ENCODE measurements at places on chromosomes 5 and 9. TPM values are rescaled to one million over a fixed set of nuclear protein-coding genes. Genes with fewer than 3 reads are reported as not detected.

The SPINK1 gene
- 5,440 TPM for polyA plus RNA-seq

- no peaks in the 10 kb centered on the region for H3K36me3 ChIP-seq
- H3K4me3 ChIP-seq, result no peak overlapping the region
- DNase-seq, result no peak
- H3K27ac ChIP-seq, result no peak overlapping the region
- no peaks in the 10 kb centered on the region for H3K4me1 ChIP-seq
- H3K27me3 ChIP-seq, result no peaks in the 10 kb centered on the region
Observed at GRCh38 chr9:93286252-93287188, 102.6 kb downstream of the WNK2 start.

DNA sequence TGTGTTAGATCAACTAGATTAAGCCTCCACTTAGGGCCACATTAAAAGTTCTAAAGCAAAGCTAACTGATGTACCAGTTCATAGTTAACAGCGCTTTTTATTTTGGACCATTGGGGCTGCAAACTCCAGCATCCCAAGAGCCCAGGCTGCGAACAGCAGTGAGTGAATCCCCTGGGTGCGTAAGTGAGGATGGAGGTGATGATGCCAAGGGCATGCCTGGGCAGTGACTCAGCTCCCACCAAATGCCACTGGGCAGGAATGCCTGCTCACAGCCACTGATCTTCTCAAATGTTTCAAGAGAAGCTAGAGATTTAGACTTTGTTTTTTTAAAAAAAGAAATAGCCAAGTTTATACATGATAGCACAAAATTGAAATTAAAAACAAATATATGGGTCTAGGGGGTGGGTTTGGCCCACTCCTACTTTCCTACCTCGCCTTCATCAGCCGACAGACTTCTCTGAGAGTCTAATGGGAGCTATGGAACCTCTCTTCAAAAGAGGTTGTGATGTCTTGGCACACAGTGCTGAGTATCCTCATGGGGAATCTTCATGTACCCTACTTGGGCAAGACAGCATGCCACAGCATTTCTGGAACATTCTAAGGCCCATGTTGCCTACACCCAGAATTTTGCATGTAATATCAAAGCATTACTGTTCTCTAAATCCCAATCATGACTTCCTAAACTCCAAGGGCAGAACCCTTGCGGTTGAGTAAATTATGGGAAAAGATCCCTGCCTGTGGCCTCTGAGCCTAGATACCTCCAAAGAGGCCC is 398.1 kb downstream of the EBF1 start:
- H3K4me3 ChIP-seq, result no peak overlapping the region
- H3K27ac ChIP-seq, result no peak overlapping the region
- no peak for DNase-seq
- no peaks in the 10 kb centered on the region for H3K27me3 ChIP-seq

The PCSK5 gene
- 0.61 TPM for polyA plus RNA-seq

- DNase-seq, result no peak
- no peaks in the 10 kb centered on the region for H3K36me3 ChIP-seq
- peak overlapping the region; percentile 87 for H3K27ac ChIP-seq
- H3K27me3 ChIP-seq, result no peaks in the 10 kb centered on the region
- peaks cover 66% of the 10 kb centered on the region for H3K4me1 ChIP-seq
- peak overlapping the region; percentile 78 for H3K4me3 ChIP-seq
Observed at GRCh38 chr5:151221574-151221973, 2.3 kb downstream of the CCDC69 start.

DNA sequence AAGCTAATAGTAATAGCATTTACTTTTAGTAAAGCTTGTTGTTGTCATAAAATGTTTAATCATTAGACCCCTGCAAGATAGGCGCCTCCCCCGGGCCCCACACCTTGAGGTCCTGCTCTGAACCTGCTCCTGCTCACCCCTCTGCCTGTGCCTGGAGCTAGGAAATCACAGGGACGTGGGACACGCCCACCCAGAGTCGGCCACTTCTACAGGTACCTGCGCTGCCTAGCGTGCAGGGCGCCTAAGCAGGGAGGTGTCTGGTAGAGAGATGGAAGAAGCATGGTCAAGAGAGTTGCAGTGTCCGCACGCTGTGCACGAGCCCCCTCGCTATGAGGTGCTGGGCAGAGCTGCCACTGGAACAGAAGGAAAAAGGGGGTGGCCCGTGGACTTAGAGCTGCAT is 52.6 kb downstream of the HINT1 start:
- no peak for DNase-seq
- H3K36me3 ChIP-seq, result no peaks in the 10 kb centered on the region
- no peak overlapping the region for H3K27ac ChIP-seq
- H3K4me1 ChIP-seq, result no peaks in the 10 kb centered on the region
- H3K4me3 ChIP-seq, result no peak overlapping the region
- H3K27me3 ChIP-seq, result no peaks in the 10 kb centered on the region

The FAM153A gene
- 11.2 TPM for polyA plus RNA-seq

- no peaks in the 10 kb centered on the region for H3K4me1 ChIP-seq
- no peak overlapping the region for H3K27ac ChIP-seq
- H3K4me3 ChIP-seq, result no peak overlapping the region
- no peaks in the 10 kb centered on the region for H3K36me3 ChIP-seq
- DNase-seq, result no peak
Observed at GRCh38 chr9:32350682-32351081, 33.8 kb upstream of the ACO1 start.

The WNT8A gene
- polyA plus RNA-seq, result not detected

- peaks cover 11% of the 10 kb centered on the region for H3K4me1 ChIP-seq
- no peak for DNase-seq
- H3K4me3 ChIP-seq, result no peak overlapping the region
- H3K27ac ChIP-seq, result no peak overlapping the region
- peaks cover 54% of the 10 kb centered on the region for H3K27me3 ChIP-seq
- H3K36me3 ChIP-seq, result no peaks in the 10 kb centered on the region
Observed at GRCh38 chr9:128206484-128206883, 3.3 kb downstream of the DNM1 start.

The NR6A1 gene
- polyA plus RNA-seq, result 0.15 TPM

- no peaks in the 10 kb centered on the region for H3K36me3 ChIP-seq
- H3K27ac ChIP-seq, result peak overlapping the region; percentile 53
- DNase-seq, result no peak
- H3K27me3 ChIP-seq, result no peaks in the 10 kb centered on the region
Observed at GRCh38 chr9:110152704-110153374, 55.1 kb downstream of the C9orf152 start.

DNA sequence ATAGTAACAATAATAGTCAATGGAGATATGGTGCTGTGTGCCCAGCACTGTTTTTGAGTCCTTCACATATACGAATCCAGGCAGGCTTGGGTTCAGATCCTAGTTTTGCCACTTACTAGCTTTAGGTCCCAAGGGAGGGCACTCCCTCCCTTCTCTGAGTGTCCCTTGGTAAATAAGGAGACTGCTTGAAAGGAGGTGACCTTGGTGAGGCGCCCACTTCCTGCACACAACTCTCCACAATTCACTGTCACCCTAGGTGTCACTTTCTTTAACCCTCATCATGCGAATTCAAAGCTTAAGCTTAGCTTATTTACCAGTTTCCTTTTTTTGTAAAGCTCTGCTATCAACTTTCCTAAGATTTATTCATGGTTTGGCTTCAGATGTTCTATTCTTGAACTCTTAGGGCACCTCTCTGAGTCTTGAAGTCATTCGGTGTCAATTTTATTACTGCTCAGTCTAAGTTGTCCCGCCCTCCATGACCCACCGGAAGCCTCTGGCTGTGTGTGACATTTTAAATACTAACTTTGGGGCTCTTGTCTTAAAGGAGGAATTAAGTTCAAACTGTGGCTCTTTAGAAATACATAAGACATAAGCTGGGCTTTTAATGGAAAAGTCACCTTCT is 170.7 kb upstream of the ZNF618 start:
- peak overlapping the region; percentile 49 for H3K27ac ChIP-seq
- no peak overlapping the region for H3K4me3 ChIP-seq
- no peaks in the 10 kb centered on the region for H3K27me3 ChIP-seq
- DNase-seq, result peak; percentile 32

DNA sequence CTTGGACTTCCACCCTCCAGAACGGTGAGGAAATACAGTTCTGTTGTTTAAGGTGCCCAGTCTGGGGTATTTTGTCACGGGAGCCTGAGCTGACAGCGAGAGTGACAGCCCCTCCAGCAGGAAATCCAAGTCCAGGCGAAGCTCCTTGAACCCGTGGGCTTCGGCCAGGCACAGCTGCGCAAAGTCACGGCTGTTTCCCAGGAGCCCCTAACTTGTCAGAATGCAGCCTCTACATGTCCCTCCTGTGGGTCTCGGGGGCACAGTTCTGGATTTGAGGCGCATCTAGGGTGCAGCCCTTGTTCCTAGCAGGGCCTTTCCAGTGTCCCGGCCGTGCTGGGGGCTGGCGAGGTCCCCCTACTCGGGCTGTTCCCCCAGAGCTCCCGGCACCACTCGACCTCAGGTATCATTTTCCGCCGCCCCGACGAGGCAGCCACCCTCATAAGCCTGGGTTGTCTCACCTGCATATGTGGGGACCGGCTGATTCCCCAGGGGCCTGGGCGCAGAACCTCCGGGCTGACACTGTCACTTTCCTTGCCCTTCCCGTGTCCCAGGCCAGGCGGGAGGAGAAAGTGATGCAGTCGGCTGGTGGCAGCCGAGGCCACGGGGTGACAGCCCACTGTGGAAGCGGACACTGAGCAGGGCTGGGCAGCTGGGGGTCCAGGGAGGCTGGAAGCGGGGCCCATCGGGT is 4.5 kb downstream of the LCN8 start:
- DNase-seq, result no peak
- H3K36me3 ChIP-seq, result no peaks in the 10 kb centered on the region
- no peak overlapping the region for H3K27ac ChIP-seq
- no peaks in the 10 kb centered on the region for H3K4me1 ChIP-seq
- no peak overlapping the region for H3K4me3 ChIP-seq

- H3K27ac ChIP-seq, result no peak overlapping the region
- DNase-seq, result peak; percentile 66
- no peaks in the 10 kb centered on the region for H3K4me1 ChIP-seq
- H3K36me3 ChIP-seq, result no peaks in the 10 kb centered on the region
- H3K27me3 ChIP-seq, result peaks cover 20% of the 10 kb centered on the region
- no peak overlapping the region for H3K4me3 ChIP-seq
Observed at GRCh38 chr9:134099123-134099761, 31.4 kb upstream of the BRD3 start.

GRCh38 chr5:40490464-40491111 is 189.1 kb upstream of the PTGER4 start:
- H3K36me3 ChIP-seq, result no peaks in the 10 kb centered on the region
- DNase-seq, result no peak
- H3K27ac ChIP-seq, result no peak overlapping the region
- no peaks in the 10 kb centered on the region for H3K27me3 ChIP-seq

Measured in stomach (tissue), 19 donors.